ENCODE measurements at places on chromosomes 2 and 18. TPM values are rescaled to one million over a fixed set of nuclear protein-coding genes. Genes with fewer than 3 reads are reported as not detected.

DNA sequence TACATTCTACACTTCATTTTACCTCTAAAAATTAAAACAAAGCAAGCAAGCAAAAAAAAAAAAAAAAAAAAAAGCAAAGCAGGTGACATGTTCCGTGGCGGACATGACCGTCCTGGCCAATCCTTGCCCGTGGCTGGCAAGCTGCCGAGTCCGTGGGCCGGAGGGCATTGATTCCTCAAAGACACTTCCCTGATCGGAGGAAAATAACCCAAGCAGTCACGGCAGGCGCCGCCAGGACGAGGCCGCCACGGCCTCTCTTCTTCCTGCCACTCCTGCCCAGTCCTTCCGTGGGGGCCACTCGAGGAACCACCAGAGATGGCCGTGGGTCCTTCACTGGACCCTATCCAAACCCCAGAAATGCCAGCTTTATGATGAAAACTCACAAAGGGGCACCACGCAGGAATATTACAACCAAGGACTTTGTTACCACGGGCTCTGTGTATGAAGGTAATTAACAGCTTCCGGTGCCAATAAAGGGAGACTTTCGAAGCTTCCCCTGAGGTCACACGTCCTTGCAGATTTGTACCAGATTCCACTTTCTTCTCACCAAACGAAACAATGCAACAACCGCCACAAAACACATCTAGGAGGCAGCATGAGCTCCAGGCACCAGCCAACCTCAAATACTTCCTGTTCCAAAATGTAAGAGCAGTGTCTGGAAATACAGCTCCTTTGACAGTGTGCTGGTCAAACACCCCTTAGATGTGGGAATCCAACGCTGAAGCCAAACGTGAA lies 170.3 kb downstream of the HDAC4 start:
- H3K27ac ChIP-seq, result no peak overlapping the region
- peaks cover 11% of the 10 kb centered on the region for H3K4me1 ChIP-seq
- H3K36me3 ChIP-seq, result no peaks in the 10 kb centered on the region
- no peak for DNase-seq
- no peaks in the 10 kb centered on the region for H3K27me3 ChIP-seq
- H3K4me3 ChIP-seq, result no peak overlapping the region

GRCh38 chr18:25921677-25922421 lies 168.6 kb downstream of the SS18 start:
- H3K4me3 ChIP-seq, result no peak overlapping the region
- no peak overlapping the region for H3K27ac ChIP-seq
- DNase-seq, result no peak
- no peaks in the 10 kb centered on the region for H3K36me3 ChIP-seq
- peaks cover 12% of the 10 kb centered on the region for H3K27me3 ChIP-seq

DNA sequence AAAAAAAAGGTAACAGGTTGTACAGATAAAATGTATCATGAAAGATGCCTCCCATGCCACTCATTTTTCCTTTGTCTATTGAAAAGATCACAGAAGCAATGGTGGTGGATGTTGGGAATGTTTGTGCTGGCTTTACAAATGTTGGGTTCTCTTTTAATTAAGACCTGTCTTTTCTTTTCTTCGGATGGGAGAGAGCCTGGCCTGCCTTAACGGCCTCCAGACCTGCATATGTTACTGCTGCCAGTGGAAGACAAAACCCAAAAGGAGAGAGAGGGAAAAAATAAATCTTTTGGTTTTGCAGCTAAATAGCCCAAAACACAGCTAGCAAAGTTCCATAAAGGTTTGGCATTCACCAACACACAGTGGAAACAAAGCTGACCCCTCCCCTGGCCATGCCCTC lies 50.5 kb upstream of the FZD7 start:
- peaks cover 25% of the 10 kb centered on the region for H3K4me1 ChIP-seq
- DNase-seq, result no peak
- H3K36me3 ChIP-seq, result no peaks in the 10 kb centered on the region
- no peaks in the 10 kb centered on the region for H3K27me3 ChIP-seq

Gene POTEJ
- total RNA-seq, result 0.19 TPM

GRCh38 chr2:190679813-190680591 lies 31.1 kb downstream of the NAB1 start:
- no peaks in the 10 kb centered on the region for H3K27me3 ChIP-seq
- H3K4me3 ChIP-seq, result no peak overlapping the region
- peak overlapping the region; percentile 45 for H3K27ac ChIP-seq
- peak; percentile 12 for DNase-seq
- peaks cover 18% of the 10 kb centered on the region for H3K4me1 ChIP-seq
- peaks cover 12% of the 10 kb centered on the region for H3K36me3 ChIP-seq

GRCh38 chr2:198114064-198114463 lies 309.7 kb downstream of the PLCL1 start:
- DNase-seq, result no peak

GRCh38 chr2:108579623-108580022 lies 45.4 kb downstream of the LIMS1 start:
- H3K36me3 ChIP-seq, result no peaks in the 10 kb centered on the region
- no peaks in the 10 kb centered on the region for H3K27me3 ChIP-seq
- H3K4me1 ChIP-seq, result peaks cover 21% of the 10 kb centered on the region

GRCh38 chr2:56202381-56203121 lies 18.8 kb downstream of the CCDC85A start:
- H3K36me3 ChIP-seq, result peaks cover 4% of the 10 kb centered on the region
- peaks cover 15% of the 10 kb centered on the region for H3K4me1 ChIP-seq
- H3K27me3 ChIP-seq, result no peaks in the 10 kb centered on the region
- H3K4me3 ChIP-seq, result no peak overlapping the region

DNA sequence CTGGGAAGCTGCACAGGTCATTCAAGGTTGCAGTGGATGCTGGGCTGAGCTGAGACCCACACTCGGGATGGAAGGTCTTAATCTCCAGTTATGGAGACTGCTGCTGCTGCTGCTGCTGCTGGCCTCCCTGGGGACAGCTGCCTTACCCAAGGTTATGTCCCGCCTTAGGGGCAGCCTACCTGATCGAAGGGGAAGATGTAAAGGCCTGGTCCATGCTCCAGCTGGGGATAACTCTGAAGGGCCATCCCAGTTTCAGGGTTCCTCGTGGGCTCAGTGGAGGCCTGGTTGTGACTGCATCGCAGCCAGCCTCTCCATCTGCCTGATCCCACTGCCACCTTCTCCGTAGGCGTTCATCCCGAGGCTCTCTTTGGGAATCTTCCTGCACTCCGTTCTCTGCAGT lies 33.0 kb downstream of the RHOB start:
- peaks cover 2% of the 10 kb centered on the region for H3K36me3 ChIP-seq
- no peak overlapping the region for H3K4me3 ChIP-seq
- H3K4me1 ChIP-seq, result peaks cover 5% of the 10 kb centered on the region
- H3K27me3 ChIP-seq, result peaks cover 46% of the 10 kb centered on the region
- no peak for DNase-seq

Gene EVX2
- total RNA-seq, result not detected

- DNase-seq, result no peak
- H3K27me3 ChIP-seq, result no peaks in the 10 kb centered on the region
- no peaks in the 10 kb centered on the region for H3K4me1 ChIP-seq
- H3K27ac ChIP-seq, result no peak overlapping the region
- H3K36me3 ChIP-seq, result no peaks in the 10 kb centered on the region
- no peak overlapping the region for H3K4me3 ChIP-seq
These were observed 126.7 kb downstream of the ARHGAP15 start for GRCh38 chr2:143255899-143256298.

Gene ONECUT2
- total RNA-seq, result 110 TPM

GRCh38 chr2:60710707-60711106 lies 45.4 kb upstream of the PAPOLG start:
- no peak overlapping the region for H3K27ac ChIP-seq
- DNase-seq, result no peak
- peaks cover 6% of the 10 kb centered on the region for H3K4me1 ChIP-seq
- no peak overlapping the region for H3K4me3 ChIP-seq
- no peaks in the 10 kb centered on the region for H3K36me3 ChIP-seq

Gene STK11IP
- total RNA-seq, result 39.7 TPM
